ENCODE measurements at places on chromosomes 3 and 15.

- DNase-seq = no peak
Observed at GRCh38 chr3:101501783-101502182, 11.2 kb downstream of the SENP7 start.

GRCh38 chr15:45616901-45617323, 17.9 kb upstream of the SQOR start:
- no peak for DNase-seq

- DNase-seq = no peak
Observed at GRCh38 chr3:48756640-48757039, 39.6 kb upstream of the IP6K2 start.

GRCh38 chr3:13165576-13165975, 92.3 kb upstream of the IQSEC1 start:
- no peak for DNase-seq

DNA sequence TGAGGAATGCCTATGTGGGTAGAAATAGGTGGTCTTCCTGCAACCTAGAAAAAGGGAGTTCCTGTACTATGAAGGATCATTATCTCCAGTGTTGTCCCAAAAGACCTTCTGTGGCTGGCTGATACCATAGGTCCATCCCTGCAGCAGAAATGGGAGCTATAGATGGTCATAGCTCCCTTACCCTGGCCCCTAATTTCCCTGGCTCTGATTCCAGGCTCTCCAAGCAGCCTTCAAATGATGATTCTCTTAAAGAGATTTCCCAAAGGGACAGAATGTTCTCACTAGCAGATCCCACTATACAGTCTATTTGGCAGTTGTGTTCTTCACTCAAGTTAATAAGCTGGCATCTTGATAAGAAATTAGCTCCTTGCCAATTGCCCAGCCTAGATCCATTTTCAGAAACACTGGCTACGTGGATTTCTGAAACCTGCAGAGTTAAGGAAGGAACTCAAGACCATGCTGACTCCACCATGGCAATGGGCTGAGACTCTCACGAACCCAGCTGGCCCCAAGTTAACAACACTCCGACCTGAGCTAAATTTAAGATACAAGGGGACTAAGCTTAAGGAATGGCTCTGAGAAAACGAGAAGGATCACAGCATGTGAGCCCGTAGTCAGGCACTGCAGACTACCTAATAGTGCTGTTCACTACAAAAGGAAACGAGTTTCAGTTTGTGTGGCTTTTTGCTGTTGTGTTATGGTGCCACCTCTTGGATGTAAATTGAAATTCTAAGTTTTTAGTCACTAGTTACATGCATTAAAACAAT, 11.4 kb downstream of the C15orf40 start:
- DNase-seq = no peak

DNA sequence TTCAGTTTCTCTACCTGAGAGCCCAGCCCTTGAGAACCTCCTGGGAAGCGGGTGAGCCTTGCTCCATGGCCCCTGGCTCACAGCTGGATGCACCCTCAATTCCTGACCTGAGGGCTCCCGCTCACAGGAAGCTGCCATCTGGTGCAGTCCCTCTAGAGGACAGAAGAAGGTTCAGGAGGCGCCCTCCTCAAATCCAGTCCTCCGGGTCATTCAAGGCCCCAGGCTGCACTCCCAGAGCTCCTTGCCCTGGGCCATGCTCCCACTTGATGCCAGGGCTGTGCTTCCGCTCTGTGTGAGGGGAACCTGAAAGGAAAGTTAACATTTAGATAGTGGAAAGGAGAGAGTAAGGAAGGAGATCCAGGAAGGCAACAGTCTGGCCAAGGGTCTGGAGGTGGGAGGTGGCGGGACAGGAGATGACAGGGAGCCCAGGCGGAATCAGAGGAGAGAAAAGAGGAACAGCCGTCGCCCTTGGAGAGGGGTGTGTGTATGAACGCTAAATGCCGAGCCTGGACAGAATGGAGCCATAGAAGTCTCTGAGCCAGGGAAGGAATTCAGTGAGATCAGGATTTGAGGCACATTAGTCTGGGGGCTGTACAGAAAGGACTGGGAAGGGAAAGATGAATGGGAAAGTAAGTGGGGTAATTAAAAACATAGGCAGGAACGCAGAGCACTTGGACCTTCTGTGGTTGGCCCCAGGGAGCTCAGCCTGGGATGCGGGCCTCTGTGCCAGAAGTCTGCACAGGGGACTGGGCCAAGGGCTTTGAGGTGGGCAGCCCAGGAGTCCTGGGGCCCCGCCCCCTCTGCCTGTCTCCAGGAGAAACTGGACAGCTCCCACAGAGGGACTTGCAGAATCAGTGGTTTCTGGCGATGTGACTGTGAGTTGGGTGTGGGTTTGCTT, 26.1 kb downstream of the TBC1D21 start:
- no peak for DNase-seq

- DNase-seq = no peak
Observed at GRCh38 chr3:119841808-119842471, 60.0 kb downstream of the NR1I2 start.
